ENCODE measurements at places on chromosomes 7 and 10. TPM values are rescaled to one million over a fixed set of nuclear protein-coding genes. Genes with fewer than 3 reads are reported as not detected.

DNA sequence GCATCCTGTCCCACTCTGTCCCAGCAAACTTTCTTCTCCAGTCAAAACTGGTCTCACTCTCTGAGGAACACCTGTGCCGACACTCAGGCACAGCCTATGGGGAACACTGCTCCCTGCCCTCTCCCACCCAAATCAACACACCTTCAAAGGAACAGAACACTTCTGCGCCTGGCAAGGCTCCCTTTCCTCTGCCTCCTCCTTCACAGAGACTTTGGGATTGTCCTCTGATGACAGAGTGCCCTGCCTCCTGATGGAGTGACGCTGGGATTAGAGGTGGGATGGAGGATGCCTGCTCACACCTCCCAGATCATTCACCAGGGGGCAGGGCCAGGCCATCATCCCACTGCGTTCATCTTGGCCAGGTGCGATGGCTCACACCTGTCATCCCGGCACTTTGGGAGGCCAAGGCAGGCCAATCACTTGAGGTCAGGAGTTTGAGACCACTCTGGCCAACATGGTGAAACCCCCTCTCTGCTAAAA, 26.5 kb downstream of the KLF6 start:
- DNase-seq: no peak

DNA sequence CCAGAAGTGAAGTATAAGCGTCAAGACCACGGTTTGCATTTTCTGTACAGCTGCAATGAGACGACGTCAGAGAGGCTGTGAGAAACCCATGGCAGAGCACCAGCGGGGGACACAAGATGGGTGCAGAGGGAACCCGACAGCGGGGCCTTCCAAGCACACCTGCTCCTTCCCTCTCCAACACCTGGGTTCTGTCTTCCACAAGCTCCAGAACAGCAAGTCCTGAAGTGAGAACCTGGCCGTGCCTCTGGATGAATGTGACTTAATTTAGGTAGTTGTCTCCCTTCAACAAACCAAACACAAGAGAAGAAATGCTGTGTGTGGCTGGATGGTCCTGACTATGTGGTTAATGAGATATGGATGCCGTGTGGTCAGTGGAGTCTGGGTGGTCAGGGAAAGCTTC, 76.1 kb downstream of the ADAM12 start:
- DNase-seq: no peak

DNA sequence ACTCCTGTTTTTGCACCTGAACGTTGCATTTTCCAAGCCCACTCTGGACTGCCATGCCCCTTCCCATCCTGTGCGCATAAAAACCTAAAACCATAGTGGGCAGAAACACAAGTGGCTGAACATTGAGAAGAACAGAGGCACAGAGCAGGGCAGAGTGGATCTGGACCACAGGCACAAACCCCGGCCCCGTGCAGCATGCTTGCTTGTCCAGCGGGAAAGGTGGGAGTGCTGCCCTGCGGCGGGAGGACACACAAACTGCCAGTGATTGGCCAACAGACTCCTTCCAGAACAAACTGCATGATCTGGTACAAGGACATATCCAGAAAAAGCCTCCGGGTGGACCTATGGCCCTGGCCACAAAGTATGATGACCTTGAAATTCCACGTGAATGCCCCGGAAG, 42.5 kb upstream of the ADARB2 start:
- DNase-seq: no peak

DNA sequence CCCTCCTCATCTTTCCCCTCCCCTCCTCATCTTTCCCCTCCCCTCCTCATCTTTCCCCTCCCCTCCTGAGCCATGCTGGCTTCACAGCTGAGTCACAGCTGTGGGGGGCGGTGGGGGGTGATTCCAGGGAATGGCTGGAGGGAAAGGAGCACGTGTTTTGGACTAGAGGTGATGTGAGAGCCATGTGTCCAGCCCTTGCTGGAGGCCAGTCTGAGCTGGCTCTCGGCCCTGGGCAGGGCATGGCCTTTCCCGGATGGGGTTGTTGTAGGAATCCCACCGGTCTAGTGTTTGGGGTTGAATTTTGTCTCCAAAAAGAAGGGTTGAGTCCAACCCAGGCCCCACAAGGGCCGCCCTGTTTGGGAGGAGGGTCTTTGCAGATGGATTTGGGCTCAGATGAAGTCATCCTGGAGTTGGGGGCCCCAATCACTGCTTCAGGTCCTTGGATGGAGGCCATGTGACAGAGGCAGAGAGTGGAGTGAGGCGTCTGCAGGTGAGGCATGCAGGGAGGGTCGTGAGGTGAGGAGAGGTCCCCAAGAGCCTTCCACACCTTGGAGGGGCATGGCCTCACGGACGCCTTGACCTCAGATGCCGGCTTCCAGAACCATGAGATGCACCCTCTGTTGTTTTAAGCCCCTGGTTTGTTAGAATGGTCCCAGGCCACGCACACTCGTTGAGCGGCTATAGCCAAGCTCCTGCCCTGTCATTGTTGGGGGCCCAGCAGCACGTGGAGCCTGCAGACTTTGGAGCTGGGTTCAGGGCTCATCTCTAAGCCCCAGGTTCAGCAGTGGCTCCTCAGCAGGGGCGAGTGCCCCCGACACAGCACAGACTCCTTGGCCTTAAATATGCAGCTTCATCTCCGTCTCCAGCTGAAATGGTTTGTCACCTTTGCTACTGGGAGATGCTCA, 101.6 kb downstream of the DNAJB6 start:
- no peak for DNase-seq

MOGAT3 gene
- total RNA-seq: not detected

DNA sequence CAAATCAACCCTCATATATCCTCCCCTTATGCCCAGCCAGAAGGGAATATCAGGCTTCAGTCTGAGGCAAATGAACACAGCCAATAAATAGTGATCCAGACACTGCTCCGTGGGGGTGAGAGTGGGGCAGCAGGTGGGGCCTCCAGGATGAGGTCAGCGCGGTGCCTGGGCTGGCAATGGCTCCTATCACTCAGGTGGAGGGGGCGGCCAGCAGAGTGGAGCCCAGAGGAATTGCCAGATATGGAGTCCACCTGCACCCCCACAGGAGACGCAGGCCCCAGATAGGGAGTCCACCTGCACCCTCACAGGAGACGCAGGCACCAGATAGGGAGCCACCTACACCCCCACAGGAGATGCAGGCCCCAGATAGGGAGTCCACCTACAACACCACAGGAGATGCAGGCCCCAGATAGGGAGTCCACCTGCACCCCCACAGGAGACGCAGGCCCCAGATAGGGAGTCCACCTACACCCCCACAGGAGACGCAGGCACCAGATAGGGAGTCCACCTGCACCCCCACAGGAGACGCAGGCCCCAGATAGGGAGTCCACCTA, 78.0 kb upstream of the PPP2R2D start:
- DNase-seq: no peak

DNA sequence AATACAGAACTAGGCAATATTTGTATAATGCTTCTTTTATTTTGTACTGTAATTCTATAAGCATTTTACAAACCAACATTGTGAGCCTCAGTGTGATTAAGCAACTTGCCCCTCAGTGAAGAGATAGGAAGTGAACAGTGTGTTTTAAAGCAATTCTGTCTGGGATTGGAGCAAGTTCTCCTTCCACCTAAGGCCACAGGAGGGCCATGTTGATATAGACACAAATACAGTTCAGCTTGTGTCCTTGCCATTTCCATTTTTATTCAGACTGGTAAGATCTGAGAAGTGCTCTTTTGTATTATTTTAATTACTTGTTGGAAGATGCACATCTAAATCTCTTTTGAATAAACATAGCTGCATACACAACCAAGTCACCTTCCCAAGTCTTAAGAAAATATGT, 416.3 kb upstream of the COBL start:
- DNase-seq: no peak

- no peak for DNase-seq
Measured at GRCh38 chr7:19175241-19175640, 30.0 kb upstream of the FERD3L start.

- DNase-seq: no peak
Measured at GRCh38 chr7:80316811-80317210, 182.2 kb downstream of the GNAI1 start.

DNA sequence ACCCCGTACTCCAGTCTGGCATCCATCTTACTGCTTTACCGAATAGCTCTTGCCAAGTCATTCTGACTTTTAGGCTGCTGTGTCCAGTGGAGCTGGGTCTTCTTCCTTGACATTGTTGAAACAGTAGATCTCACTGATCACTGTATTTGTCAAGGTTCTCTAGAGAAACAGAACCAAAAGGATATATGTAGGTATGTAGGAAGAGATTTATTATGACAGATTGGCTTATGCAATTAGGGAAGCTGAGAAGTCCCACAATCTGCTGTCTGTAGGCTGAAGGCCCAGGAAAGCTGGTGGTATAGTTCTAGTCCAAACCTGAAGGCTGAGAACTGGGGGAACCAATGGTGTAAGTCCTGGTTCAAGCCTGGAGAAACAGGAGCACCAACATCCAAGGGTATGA, 12.1 kb upstream of the PRRT4 start:
- DNase-seq: no peak

All from activated CD8-positive, alpha-beta T cell treated with anti-CD3 and anti-CD28 coated beads, Interleukin-2, amount 10 ng/mL, durations not matched to agents 7 days and 5 days (primary cell).